Stimulated activated CD4-positive, alpha-beta T cell treated with anti-CD3 and anti-CD28 coated beads, Interleukin-12 subunit alpha, Interleukin-12 subunit beta, amount 100 ng/mL, for 24 hours (primary cell): ENCODE measurements at places on chromosomes 16 and 17.
A peak's percentile ranks its signal among the peaks of the same experiment; 100 is the strongest.

DNA sequence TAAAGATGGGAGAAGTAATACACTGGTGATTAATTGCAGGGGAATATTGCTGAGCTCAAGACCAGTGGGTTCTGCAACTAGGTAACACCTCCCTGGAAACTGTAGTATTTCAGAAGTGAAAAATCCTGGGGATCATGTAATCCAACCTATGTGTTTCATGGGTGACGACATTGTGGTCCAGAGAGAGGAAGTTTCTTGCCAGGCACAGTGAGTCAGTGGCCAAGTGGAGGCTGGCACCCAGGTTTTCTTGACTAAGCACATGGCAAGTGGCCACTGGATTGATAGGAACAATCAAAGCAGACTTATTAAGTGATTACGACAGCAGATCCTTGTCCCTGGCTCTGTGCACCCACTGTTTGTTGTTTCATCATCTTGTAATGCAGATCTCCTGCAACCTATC lies 14.6 kb upstream of the CIITA start:
- no peak for DNase-seq

- DNase-seq = no peak
These were observed 209.3 kb downstream of the HS3ST3B1 start for GRCh38 chr17:14510136-14510535.

DNA sequence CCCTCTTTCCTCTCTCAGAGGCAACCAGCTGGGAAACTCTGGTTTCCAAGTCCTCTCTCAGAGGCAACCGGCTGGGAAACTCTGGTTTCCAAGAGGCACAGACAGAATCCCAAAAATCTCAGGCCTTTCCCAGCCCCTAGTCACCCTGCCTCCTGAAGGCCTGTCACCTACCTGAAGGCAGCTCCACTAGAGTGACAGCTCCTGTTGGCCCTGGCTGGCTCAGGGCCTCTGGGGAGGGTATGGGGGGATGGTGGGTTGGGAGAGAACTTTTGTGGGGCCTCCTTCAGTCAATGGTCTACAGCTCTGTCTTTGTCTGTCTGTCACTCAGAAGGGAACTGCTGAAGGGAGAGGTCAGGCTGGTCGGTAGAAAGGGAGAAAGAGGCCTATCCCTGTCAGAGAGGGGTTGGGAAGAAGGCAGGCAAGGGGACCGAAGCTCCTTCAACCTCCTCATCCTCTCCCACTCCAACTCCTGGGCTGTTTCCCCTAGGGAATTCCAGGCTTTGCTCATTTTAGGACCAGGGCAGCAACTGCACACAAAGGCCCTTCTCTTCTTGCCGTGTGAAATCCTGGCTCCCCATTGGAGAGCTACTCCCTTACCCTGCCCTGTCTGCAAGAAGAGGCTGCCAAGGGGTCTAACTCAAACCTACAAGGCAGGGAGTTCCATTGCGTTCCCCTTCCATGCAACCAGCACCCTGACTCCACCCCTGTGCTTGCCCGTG lies 23.6 kb downstream of the COPZ2 start:
- DNase-seq = no peak

GRCh38 chr17:78315355-78316114 lies 44.3 kb downstream of the SOCS3 start:
- peak; percentile 61 for DNase-seq

DNA sequence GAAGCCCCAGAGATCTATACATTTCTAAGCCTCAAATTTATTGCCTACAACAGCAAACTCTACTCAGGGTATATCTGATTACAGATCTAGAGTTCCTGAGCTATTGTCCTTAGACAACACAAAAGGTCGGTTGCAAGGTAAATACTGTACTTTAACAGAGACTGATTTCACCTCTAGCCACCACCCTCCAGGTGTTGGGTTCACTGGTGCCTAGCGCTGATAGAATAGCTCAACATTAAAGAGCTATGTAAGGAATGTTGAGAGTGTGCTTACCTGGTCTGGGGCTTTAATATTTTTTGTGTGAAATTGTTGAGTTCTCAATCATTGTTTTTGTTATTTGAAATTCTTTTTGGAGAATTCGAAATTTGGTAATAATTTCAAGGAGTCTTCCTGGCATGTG lies 277.0 kb upstream of the PSMD7 start:
- DNase-seq = no peak

GRCh38 chr16:17205279-17206211 lies 265.2 kb downstream of the XYLT1 start:
- no peak for DNase-seq

GRCh38 chr17:7042501-7043181 lies 1.3 kb downstream of the SLC16A11 start:
- no peak for DNase-seq

DNA sequence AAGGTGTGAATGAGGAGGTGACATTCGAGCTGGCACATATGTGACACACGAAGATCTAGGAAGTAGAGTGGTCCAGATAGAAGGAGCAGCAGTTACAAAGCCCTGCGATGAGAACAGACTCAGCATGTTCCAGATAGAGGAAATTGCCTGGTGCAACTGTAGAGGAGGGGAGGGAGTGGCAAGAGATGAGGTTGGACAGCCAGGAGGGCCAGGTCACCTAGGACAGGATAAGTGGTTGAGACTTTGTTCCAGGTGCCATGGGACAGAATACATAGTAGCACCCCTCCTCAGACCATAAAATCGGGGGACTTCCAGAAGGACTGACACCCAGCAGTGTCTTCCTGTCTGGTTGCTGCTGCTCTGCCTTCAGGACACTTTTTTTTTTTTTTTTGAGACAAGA lies 11.0 kb upstream of the CENPT start:
- no peak for DNase-seq

DNA sequence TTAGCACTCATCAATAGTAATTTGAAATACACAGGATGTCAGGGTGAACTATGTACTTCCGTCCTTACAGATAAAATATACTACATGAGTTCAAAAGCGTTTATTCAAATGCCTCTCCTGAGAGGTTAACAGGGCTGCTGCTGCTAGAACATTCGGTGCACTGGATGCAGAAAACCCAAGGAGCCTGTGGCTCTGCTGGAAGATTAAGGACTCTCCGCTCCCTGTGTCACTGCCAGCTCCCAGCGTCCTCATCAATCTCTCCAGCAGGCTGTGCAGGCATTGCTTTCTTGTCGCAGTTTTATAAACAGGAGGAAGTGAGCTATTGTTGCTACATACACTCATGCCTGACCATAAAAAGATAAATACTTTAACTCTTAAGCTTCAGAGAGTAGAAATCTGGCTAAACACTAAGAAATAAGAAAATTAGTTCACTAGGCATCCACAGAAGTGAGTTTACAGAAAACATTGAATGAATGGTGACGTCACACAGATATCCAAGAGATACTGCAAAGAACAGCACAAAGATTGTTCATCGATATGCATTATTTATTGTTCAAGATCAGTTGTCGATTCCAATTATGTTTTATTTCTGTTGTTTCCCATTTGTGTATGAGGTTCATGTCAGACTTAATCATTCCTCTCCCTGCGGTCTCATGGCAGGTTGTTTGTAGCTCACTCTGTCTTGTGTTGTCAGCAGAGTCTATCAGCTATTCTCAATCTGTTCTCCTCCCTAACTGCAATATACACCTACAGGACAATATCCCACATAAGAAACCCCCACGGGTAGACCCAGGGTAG lies 127.9 kb upstream of the MON1B start:
- DNase-seq = no peak

DNA sequence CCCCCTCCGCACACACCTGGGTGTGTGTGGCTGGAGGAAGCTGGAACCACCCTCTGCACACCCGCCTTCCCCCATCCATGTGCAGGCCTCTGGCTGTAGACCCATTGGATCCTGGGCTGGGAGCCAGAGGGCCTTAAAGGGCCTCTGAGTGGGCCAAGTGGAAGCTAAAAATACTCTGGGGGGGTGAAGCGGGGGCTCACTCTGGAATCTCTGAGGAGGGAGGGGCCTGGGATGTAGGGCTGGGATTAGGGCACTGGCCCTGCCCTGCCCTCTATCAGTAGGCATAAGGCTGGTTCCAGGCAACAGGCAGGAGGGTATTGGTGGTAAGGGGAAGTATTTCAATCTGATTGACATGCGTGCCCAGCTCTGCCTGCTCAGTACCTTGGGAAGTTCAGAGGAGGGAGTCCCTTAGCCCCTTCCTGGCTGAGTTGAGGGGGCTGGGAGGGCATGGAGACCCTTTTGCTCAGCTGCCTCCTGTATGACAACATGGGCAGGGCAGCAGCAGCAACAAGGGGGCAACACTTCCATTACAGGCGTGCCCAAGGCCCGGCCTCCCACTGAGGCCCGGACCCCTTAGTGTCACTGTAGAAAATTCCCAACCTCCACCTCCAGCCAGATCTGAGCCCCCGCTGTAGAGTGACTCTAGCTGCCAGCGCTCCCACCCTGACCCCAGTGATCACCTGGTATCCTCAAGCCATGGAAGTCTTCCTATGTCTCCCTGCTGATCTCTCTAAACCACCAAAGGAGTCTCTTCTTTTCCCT lies 5.2 kb downstream of the ITGA3 start:
- no peak for DNase-seq

- DNase-seq = no peak
These were observed 150.7 kb upstream of the CACNG5 start for GRCh38 chr17:66684261-66684660.

GRCh38 chr16:55832773-55833691 lies at the start of gene CES1:
TSS of gene CES1 (minus strand) at chr16:55833096. CDS start at chr16:55833055, 41 bp downstream.
- no peak for DNase-seq

- DNase-seq = no peak
These were observed 75.2 kb upstream of the DHX40 start for GRCh38 chr17:59490216-59490615.

GRCh38 chr17:62627219-62627903 lies at the start of gene MRC2:
TSS of gene MRC2 (plus strand) at chr17:62627670. CDS start at chr17:62627803, 133 bp downstream.
- DNase-seq = no peak

DNA sequence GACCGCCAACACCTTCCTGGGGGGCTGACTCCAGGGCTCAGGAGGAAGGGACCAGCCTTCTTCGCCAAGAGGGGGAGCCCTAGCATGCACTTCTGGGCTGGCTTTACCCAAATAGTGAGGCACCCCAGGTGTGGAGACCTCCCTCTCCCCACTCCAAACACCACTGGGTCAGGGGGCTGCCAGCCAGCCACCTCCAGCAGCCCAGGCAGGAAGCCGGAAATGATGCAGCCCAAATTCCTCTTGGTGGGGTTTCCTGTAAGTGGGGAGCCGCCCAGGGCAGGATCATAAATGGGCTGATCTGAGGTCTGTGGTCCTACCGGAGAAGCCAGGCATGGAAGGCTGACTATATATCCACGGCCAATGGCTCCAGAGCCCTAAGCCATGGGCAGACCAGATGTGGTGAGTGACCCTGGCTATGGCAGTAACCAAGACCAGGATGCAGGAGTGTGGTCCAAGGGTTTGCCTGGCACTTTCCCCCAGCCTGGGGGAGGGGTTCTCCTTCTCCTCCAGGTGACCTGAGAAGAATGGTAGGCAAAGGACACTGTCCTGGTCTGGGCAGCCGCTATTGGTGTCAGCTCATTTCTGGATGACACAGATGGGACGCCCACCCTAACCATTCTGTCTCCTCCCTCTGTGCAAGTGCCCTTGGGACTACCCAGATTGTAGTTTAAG lies 4.2 kb downstream of the GIT1 start:
- DNase-seq = no peak

GRCh38 chr17:18017958-18018357 lies 21.0 kb downstream of the ATPAF2 start:
- DNase-seq = no peak

DNA sequence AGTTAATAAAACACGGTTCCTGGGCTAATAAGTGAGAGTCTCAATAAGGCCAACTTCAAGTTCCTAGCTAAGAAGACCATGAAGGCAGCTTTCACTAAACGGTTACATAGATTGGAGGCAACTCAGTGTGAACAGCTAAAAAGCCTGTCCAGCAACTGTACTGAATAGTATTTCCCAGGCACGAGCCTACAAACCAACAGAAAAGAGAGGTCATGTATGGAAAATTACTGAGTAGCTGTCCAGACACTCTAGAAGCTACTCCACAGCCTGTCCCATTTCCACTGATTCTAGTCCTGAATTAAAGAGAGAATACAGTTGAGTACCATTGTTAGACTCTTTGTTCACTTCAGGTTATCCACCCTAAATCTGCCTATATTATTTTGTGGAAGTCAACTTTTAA lies 36.5 kb upstream of the C17orf78 start:
- DNase-seq = no peak

DNA sequence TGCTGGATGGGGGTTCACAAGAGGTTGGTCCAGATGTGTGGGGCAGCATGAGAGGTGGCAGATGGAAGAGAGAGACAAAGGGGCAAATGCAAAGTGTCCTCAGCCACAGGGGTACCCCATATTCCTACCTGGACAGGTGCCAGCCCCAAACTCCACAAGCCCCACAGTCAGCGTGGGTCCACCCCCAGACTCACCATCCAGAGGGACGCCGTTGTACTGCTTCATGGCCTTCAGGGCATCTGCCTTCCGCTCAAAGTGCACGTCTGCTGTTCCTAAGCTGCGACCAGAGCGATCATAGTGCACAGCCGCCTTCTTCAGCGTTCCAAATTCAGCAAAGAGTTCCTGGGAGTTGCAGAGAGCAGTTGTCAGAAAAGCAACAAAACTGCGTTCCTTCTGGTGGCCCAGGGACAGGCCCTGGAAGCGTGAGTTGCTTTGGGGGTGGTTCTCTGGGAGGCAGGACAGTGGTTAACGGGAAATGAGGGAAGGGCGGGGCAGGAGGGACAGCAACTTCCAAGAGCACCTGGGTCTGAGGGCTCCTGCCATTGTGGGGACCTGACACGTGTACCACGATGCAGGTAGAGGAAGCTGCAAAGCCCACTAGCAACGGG lies 2.3 kb downstream of the ALYREF start:
- DNase-seq = no peak

DNA sequence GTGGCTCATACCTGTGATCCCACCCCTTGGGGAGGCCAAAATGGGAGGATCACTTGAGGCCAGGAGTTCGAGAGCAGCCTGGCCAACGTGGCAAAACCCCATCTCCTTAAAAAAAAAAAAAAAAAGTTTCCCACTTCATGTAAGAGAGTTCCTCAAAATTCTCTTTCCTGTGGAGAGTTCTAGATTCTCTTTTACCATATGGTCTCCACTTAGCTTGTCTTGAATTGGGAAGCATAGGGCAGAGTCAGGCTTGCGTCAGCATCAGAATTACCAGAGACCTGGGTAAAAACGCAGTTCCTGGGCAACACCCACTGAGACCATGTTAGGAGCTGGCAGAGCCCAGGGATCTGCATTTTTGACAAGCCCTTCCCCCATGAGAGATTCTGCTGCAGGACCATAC lies 158.4 kb downstream of the CCDC182 start:
- no peak for DNase-seq

GRCh38 chr16:6629110-6629509 lies 703.5 kb upstream of the RBFOX1 start:
- DNase-seq = no peak

- DNase-seq = no peak
These were observed 2.8 kb upstream of the NAGPA start for GRCh38 chr16:5036228-5037156.

DNA sequence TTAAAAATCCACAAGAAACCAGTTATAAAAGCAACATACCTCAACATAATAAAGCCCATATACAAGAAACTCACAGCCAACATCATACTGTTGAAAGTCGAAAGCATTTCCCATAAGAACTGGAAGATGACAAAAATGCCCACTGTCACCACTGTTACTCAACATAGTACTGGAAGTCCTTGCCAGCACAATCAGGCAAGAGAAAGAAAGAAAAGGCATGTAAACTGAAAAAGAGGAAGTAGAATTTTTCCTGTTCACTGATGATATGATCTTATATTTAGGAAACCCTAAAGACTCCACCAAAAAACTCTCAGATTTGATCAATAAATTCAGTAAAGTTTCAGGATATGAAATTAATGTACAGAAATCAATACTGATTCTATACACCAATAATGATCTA lies 45.1 kb downstream of the AHSP start:
- DNase-seq = no peak

GRCh38 chr17:46726206-46726605 lies 92.3 kb downstream of the WNT3 start:
- no peak for DNase-seq
